CD4-positive, alpha-beta memory T cell (primary cell): ENCODE measurements at places on chromosomes 16 and 17.

DNA sequence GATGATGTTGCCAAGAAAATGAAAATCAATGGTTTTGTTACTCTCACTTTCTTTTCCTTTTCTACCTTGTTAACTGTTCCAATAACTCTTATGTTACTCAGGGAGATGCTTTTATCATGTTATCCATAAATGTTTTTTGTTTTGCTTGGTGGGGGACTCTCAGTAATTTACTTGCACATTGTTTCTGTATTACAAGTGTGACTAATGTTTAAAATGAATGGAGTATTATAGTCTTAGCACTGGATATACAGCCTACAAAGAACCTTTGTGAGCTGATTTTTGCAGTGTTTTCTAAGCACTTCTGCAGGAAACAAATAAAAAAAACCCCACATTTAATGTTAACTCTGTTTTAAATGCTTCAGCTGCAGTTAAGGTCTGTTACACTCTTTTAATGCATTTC is 12.1 kb downstream of the VMP1 start:
- DNase-seq, result no peak

GRCh38 chr17:41663451-41664171 is 25.1 kb upstream of the EIF1 start:
- DNase-seq, result no peak

DNA sequence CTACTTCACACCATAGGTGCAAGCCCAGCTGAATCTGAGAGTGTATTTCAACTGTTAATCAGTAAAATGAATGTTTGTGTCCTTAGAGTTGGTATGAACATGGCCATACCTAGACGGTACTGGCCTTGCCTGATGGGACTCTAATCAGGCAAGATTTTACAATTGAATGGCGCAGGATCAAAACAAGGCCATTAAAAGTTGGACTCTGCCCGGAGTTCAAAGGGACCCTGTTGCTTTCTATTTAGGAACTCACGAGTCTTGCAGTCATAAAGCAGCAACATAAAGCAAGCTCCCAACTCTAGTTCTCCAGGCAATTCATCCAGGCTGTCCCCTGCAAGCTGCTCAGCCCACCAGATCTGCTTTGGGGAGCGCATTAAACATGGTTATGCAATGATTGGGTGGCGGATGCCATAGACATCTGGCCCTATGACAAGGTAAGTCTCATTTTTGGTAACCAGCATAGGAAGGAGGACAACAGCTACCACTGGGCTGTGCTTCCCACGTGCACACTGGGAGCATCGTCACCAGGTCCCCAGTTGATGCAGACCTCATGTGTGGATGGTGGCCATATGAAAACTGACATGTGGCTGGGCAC is 8.8 kb downstream of the TMEM186 start:
- DNase-seq, result no peak

- DNase-seq, result no peak
Observed at GRCh38 chr17:82114447-82114846, 16.4 kb upstream of the FASN start.

GRCh38 chr16:1961651-1962067 is 2.3 kb downstream of the NDUFB10 start:
- DNase-seq, result peak; percentile 37

DNA sequence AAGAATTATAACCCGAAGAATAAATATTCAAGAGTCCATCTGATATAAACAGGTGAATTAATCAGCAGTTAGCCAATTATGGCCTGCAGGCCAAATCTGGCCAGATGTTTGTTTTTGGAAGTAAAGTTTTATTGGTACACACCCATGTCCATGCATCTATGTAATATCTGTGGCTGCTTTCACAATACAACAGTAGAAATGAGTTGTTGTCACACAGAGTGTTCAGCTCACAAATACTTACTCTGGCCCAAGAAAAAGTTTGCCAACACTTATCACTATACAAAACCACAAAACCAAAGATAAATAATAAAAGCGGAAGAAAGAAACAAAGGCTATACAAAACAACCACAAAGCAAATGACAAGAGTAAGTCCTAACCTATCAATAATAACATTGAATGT is 109.4 kb downstream of the CDYL2 start:
- no peak for DNase-seq

- no peak for DNase-seq
Observed at GRCh38 chr16:74617206-74617788, 10.4 kb upstream of the GLG1 start.

DNA sequence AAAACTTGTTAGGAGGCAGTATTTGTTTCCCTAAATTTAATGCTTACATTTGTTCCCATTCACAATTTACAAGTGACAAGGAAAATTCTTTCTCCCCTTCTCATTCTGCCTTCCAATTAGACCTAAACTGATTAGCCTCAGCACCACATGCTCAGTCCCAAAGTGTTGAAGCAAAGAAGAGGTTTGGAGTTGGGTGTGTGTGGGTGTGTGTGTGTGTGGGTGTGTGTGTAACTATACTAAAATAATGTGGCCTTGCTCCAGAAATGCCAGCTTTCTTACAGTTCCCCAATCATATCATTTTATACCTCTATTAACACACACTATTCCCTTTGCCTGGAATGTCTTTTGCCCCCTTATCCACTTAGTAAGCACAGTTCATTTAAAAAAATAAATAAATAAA is 6.9 kb upstream of the UTP6 start:
- no peak for DNase-seq

GRCh38 chr16:78570399-78571141 is 471.1 kb downstream of the WWOX start:
- no peak for DNase-seq

GRCh38 chr17:15432807-15433611 is 34.4 kb downstream of the CDRT4 start:
- DNase-seq, result no peak

GRCh38 chr17:70314096-70314495 is 144.8 kb downstream of the KCNJ2 start:
- no peak for DNase-seq

GRCh38 chr17:2503627-2504026 is 8.1 kb downstream of the METTL16 start:
- no peak for DNase-seq

DNA sequence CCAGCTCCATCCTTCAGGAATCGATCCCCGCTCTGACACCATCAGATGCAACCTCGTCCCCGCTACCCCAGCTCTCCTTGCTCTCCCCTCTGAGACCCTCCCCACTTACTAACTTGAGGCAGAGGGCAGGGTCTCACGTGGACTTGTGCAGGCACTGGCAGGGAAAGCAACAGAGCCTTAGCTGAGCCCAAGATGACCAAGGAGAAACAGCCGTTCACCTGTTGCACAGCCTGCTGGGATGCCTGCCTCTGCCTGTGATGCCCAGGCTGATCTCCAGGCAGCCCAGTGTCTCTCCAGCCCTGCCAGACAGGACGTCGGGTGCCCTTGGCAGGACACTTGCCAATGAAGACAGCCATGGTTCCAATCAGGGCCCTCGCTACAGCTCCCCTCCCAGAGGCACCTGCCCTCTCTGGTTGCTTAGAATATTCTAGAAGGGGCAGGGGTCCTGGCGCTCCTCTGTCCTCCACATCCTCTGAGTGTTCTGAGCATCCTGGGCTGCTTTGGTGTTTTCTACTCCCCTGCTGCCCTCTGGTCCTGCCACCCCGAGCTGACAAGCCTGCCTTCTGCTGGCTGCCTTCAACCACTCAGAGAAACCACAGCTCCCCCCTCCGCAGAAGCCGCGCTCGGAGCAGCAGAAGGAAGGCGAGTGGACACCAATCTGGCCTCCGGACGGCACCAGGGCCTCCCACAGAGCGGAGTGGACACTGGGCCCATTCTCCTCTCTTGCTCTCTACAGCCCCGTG is 6.7 kb downstream of the CEP295NL start:
- DNase-seq, result no peak

DNA sequence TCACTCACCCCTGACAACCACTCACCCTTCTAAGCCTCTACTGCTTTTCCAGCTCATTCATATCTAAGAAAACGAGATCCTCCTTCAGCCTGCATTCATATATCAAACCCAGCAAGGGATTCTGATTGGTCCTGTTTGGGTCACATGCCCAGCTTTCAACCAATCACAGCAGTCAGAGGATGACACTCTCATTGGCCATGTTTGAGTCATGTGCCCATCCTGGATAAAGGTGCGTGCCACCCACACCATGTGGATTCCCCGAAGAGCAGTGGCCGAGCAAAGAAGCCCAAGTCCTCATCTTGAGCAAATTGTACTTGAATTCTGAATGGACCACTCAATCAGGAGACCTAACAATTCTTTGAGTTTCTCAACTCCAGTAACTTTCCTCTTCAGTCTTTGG is 45.0 kb downstream of the SCNN1G start:
- DNase-seq, result no peak
